ENCODE measurements at places on chromosomes 3 and 15.
A peak's percentile ranks its signal among the peaks of the same experiment; 100 is the strongest.

GRCh38 chr3:188220988-188221818 is 67.2 kb downstream of the LPP start:
- DNase-seq, result no peak

GRCh38 chr15:100729461-100729860 is 127.1 kb downstream of the ASB7 start:
- DNase-seq, result no peak

GRCh38 chr3:87997298-87997697 is 61.5 kb downstream of the CGGBP1 start:
- no peak for DNase-seq

- no peak for DNase-seq
Observed at GRCh38 chr3:99943931-99944761, 126.5 kb downstream of the CMSS1 start.

- DNase-seq, result no peak
Observed at GRCh38 chr15:86969364-86969763, 889.7 kb downstream of the AGBL1 start.

GRCh38 chr3:171445620-171446204 is 14.5 kb downstream of the TNIK start:
- no peak for DNase-seq

- DNase-seq, result no peak
Observed at GRCh38 chr3:101017017-101017416, 23.8 kb upstream of the ABI3BP start.

DNA sequence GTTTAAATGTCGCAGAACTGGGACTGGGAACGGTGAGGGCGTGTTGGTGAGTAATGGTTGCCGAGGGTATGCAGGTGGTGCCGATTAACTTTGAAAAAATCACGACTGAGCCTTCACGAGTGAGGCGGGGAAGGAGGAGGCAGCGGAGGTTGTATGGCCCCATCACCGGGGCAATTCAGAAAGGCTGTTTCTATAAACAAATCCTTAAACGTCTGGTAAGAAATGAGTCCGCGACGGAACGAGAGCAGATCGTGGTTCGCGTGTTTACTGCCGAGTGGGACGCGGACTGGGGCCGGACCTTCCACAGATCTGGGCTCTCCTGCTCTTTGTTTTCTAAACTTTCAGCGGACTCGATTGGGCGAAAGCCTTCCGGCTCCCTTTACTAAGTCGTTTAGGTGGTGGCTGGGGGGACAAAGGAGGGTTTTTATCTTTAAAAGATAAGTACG is 2.7 kb downstream of the IGF1R start:
- DNase-seq, result peak; percentile 46

GRCh38 chr3:15271030-15271429 is 61.4 kb downstream of the SH3BP5 start:
- DNase-seq, result no peak

DNA sequence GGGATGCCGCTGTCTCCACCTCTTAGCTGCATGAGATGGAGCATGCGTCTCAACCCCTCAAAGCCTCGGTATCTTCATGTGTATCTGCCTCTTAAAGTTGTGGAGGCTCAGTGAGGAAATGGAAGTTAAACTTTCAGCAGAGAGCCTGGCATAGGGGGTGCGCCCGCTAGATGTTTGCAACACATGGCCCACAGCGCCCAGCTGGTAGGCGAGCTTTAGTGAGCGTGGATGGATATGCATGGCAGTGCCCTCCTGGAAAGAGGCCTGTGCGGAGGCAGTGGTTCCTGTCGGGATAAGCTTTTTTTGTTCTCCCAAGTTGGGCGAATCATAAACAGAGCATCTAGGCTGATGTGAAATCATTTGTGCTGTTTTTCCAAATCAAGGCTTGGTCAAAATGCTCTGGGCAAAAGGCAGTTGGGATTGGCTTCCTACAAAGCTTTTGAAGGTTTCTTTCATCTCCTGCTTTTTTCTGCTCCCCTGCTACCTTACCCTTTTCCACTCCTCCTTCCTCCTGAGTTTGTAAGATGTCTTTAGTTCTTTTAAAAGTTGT is 272.4 kb upstream of the TPM1 start:
- no peak for DNase-seq

DNA sequence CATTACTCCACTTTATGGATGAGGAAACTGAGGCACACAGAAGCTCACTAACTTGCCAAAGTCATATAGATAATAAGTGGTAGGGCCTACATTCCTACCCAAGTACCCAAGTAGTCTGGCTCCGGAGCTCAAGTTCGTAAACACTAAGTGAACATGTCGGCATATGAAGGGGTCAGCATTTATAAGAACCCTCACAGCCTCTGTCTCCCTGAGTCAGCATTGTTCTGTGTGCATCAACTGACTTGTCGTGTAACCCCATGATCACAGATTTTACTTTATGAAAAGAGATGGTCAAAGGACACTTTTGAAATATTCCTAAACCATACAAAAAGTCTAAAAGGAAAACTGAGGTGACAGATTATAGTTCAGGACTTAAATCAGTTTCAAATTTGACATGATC is 260.1 kb upstream of the CCDC54 start:
- no peak for DNase-seq

GRCh38 chr3:34807611-34808010 is 831.7 kb upstream of the ARPP21 start:
- no peak for DNase-seq

DNA sequence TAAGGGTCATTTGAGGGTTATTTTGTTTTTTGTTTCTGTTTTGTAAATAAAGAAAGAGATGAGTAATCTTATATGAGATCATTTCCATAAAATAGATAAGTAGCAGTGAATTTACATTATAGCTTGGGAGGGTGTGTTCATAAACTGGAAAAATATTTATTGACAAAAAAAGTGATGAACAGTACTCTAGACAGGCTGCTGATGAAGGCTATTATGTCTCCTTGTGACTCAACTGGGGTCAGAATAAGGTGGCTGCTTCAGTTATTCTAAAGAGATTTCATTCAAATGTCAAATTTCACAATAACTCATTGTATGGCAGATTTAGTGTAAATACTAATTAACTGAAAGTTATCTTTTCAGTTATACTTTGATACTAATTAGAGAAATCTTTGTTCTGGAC is 251.1 kb upstream of the CMC1 start:
- DNase-seq, result no peak

- DNase-seq, result no peak
Observed at GRCh38 chr3:109923431-109923830, 586.1 kb upstream of the DPPA4 start.

DNA sequence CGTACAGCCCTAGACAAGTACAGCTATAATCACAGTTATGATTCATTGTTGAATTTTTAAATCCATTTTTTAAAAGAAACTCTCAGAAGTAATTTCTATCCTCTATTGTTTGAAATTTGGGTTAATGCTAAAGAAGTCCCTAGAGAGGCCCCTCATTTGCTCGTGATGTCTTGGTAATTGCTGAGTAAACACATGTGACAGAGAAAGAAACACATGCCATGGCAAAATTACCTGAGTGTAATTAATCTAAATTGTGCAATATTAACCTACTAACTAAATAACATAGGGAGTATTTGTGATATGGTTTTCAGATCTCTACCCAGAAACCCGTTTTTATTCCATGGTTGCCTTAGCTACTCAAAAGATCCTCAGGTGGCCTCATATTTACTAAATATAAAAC is 10.8 kb downstream of the NEK10 start:
- DNase-seq, result no peak

DNA sequence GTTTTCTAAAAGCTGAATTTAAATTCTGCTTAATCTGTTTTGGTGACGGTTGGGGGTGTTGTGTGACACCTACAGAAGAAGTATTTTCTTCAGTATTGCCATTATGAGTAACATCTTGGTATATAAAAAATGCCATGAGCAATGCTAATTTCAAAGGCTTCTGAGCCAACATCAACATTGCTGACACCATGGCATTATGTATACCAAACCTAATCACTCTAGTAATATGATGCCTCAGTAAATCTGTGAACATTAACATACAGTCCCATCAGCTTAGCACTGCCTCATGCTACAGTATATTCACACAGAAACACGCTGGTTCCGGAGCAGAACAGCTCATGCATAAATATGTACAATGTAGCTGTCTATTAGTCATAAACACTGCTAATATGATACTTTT is 75.8 kb downstream of the ZPLD1 start:
- DNase-seq, result no peak
